ENCODE measurements at places on chromosomes 5 and 9.

GRCh38 chr5:128225245-128226030, 141.9 kb downstream of the SLC12A2 start:
- no peak for DNase-seq

DNA sequence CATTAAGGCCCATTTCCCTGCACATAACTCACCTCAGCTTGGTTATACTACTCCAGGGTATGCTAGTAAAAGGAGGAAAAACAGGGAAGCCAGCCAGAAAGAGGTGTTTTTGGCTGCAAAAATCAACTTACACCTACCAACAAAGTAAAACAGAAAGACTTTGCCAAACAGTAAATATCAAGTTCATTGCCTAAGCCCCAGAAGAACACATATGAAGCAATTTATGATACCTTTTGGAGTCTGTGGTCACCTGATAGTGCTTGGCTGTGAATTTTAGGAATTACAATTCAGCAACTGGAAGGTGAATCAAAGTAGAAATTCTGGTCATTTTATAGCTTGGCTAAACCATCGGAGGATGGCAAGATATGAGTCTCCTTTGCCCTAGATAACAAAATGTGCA, 463.7 kb upstream of the CLINT1 start:
- DNase-seq: no peak

DNA sequence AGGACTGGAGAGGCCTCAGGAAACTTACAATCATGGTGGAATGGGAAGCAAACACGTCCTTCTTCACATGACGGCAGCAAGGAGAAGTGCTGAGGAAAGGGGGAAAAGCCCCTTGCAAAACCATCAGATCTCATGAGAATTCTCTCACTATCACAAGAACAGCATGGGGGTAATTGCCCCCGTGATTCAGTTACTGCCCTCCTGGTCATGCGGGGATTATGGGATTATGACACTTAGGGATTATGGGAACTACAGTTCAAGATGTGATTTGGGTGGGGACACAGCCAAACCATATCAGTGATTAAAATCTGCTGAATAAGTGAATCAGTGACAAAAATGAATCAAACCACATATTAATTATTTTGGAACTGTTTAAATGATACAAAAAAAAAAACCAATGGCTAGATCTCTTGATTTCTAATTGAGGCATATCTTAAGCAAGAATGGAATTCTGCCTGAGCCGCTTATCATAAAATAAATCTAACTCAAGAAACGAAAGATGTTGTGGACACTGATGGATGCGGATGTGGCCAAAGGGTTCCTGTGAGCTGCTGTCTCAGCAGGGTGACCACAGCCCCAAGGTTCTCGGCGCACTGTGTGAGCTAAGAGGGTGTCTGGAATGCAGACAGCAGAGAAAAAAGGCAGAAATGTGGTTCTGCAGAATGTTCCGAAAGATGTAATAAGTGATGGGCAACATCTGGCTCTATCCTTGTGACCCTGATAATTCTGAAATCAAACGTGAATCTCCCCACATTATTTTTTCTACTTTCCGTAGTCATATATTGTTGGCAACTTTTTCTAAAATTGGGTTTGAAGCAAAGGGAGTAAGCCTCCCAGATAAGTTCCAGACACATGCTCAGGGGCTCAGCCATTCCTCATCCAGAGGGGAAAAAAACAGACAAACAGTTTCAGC, 107.2 kb upstream of the ICE1 start:
- no peak for DNase-seq

GRCh38 chr5:54312499-54312898, 2.1 kb upstream of the ARL15 start:
- no peak for DNase-seq

GRCh38 chr5:135332519-135333150, 66.4 kb downstream of the MACROH2A1 start:
- no peak for DNase-seq

- DNase-seq: no peak
These were observed 77.6 kb downstream of the PLAC8L1 start for GRCh38 chr5:146027751-146028150.

- no peak for DNase-seq
These were observed 622 bp upstream of the RGS14 start for GRCh38 chr5:177357146-177357458.

DNA sequence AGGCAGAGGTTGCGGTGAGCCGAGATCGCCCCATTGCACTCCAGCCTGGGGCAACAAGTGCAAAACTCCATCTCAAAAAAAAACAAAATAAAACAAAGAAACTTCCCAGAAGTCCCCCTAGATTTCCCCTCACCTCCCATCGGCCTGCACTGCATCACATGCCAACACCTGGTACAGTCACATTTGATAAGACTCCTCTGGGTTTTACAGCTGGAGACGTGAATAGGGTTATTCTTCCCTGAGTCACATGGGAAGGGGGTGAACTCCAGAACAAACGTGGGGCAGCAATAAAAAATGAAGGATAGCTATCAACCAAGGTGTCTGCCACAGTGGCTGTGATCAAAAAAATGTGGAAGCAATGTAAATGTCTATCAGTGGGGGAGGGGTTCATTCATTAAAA, 26.0 kb downstream of the SPRY4 start:
- DNase-seq: no peak

GRCh38 chr9:110687497-110687896, 18.9 kb downstream of the MUSK start:
- DNase-seq: no peak

DNA sequence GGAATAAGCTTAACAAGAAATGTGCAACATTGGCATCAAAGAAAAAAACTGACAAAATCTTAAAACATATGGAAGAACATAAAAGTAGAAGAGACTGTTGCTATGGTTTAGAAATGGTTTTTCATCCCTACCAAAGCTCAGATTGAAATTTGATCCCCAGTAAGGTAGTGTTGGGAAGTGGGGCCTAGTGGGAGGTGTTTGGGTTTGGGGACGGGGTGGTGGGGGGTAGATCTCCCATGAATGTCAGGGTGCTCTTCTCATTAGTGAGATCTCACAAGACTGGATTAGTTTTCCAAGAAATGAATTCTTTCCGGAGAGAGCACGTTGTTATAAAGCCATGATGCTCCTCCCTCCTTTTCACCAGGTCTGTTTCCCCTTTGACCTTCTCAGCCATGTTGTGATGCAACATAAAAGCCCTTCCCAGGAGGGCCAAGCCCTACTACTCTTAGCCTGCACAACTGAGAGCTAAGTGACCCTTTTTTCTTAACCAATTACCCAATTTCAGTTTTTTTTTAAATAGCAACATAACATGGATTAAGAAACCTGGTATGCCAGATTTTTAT, 10.6 kb downstream of the TMEM167A start:
- no peak for DNase-seq

GRCh38 chr9:120475341-120475740, 104.6 kb downstream of the CDK5RAP2 start:
- no peak for DNase-seq

- no peak for DNase-seq
These were observed 470.7 kb upstream of the GRIN3A start for GRCh38 chr9:102209176-102209575.

GRCh38 chr9:31347082-31347617, 1037.3 kb upstream of the ACO1 start:
- no peak for DNase-seq

GRCh38 chr9:23557689-23558088, 268.4 kb downstream of the ELAVL2 start:
- no peak for DNase-seq

GRCh38 chr5:100542086-100542485, 6.9 kb downstream of the FAM174A start:
- DNase-seq: no peak

- DNase-seq: peak; percentile 7
These were observed 222.3 kb downstream of the GLIS3 start for GRCh38 chr9:4077499-4078102.

DNA sequence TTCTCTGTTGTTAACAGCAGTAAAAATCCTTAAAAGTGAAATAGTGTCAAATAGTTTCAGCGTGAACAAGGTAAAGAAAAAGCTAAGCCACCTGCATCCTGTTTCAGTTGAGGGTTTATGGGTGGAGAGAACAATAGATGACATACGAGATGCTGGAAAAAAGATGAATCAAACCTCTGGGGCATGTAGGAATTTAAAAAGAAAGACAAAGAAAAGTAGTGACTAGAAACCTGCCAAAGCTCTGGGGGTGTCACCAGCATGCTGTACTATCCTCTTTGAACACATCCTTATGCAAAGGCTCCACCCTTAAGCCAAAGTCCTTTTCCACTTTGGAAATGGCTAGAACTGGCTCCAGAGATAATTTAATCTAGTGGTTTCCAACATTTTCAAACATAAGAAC, 22.2 kb downstream of the SCAI start:
- DNase-seq: no peak

DNA sequence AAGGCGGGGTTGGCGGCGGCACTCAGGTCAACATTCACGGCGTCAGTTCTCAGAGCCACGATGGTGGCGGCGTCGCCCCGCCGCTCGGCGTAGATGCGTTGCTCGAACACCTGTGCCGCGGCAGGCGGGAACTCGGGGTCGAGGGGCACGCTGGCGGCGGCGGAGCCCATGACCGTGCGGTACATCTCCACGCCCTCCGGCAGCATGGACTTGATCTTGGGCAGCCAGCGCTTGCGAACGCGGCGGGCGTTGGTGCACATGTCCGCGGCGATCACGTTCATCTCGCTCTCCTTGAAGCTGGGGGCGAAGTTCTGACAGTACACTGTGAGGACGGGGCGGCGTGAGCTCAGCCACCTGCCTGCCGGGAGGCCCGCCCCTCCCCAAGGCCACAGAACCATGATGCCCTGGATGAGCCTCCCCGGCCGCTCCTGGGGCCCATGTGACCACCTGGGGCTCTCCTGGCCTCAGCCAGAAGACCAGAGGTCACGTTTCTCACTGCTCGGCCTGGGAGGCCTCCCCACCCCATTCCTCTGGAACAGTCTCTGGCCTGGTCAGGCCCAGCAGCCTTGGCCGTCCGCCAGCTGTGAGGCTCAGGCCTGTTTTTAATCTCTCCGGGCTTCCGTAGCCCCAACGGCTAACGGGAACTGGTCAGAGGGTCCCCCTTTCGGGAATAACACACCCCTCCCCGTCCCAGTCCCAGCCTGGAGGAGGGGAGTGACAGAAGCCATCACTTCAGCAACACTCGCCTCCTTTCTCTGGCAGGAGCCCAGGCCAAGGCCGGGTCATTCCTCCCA, 50.7 kb upstream of the UBAC1 start:
- no peak for DNase-seq

GRCh38 chr9:73039271-73040263, 86.7 kb upstream of the ALDH1A1 start:
- DNase-seq: no peak

- DNase-seq: no peak
These were observed 228.2 kb upstream of the KLF4 start for GRCh38 chr9:107717529-107718314.

DNA sequence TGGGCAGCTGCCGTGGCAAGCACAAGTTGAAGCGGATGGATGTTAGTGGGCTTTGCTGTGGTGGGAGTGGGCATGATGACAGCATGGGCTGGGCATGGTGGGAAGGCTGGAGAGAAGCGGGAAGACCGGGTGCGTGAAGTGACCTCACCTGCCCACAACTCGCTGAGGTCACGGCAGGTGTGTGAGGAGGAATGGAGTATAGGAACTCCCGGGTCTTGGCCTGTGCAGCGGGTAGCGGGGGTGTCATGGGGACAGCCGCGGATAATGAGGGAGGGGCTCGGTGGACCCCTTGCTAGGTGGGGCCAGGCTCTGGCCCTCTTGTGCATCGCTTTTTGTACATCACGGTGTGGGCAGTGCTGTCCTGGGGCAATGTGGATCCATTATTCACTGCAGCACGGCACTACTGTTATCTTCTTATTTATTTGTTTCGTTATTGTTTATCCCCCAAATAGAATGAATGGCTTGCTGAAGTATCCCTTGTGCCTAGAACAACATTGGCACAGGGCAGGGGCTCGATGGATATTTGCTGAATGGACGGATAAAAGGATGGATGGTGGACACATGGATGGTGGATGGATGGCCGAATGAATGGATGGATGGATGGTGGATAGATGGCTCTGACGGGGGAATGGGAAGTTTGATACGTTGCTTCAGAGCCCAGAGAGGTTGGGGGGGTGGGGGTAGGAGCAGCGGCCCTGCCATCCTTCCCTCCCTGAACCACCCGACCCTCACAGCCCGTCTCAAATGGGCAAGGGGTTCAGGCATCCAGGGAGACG, 14.6 kb downstream of the PROP1 start:
- DNase-seq: no peak

DNA sequence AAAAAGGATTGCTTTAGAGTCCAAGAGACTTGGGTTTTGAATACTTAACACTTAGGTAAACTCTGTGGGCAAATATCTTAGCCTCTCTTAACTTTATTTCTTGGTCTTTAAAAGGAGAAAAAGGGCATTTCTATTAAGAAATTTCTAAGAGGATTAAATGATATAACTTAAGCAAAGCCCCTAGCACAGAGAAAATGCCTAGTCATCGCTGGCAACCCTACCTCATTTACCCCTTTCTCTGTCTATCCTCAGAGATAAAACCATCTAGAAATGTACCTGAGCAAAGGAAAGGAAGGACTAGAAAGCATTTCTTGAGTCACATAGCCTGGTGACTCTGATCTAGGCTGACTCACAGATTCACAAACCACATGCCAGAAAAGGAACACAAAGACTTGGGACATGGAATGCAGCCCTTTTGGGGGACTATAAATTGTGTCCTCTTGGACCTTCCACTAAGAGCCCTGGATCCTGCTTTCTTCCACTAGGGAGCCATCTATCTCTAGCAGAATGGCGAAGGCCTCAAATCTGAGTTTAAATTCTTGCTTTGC, 120.6 kb downstream of the FOXD1 start:
- DNase-seq: no peak

GRCh38 chr9:93001031-93001430, 53.7 kb downstream of the FGD3 start:
- no peak for DNase-seq

DNA sequence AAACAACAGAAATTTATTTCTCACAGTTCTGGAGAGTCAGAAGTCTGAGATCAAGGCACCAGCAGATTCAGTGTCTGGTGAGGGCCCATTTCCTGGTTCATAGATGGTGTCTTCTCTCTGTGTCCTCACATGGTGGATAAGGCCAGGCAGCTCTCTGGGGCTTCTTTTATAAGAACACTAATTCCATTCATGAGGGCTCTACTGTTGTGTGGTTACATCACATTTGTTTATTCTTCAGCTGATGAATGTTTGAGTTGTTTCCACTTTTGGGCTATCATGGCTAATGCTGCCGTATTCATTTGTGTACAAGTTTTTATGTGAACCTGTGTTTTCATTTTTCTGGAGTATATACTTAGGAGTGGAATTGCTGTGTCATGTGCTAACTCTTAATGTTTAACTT, 35.2 kb downstream of the DDX4 start:
- DNase-seq: no peak

DNA sequence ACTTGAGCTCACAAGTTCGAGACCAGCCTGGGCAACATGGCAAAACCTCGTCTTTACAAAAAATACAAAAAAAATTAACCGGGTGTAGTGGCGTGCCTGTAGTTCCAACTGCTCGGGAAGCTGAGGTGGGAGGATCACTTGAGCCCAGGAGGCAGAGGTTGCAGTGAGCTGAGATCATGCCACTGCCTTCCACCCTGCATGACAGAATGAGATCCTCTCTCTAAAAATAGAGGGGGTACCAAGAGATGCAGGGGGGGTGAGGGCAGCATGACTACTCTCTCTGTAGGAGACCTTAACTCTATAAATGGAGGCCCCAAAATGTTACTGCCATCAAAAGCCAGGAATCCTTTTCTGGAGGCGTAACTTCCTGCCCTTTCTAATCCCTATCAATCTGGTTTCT, 243.9 kb downstream of the DOCK8 start:
- DNase-seq: no peak

Data from NCI-H2081 (cell line).